Left lobe of liver (tissue), 2 donors: ENCODE measurements at places on chromosomes 1 and 21. TPM values are rescaled to one million over a fixed set of nuclear protein-coding genes. Genes with fewer than 3 reads are reported as not detected.

DNA sequence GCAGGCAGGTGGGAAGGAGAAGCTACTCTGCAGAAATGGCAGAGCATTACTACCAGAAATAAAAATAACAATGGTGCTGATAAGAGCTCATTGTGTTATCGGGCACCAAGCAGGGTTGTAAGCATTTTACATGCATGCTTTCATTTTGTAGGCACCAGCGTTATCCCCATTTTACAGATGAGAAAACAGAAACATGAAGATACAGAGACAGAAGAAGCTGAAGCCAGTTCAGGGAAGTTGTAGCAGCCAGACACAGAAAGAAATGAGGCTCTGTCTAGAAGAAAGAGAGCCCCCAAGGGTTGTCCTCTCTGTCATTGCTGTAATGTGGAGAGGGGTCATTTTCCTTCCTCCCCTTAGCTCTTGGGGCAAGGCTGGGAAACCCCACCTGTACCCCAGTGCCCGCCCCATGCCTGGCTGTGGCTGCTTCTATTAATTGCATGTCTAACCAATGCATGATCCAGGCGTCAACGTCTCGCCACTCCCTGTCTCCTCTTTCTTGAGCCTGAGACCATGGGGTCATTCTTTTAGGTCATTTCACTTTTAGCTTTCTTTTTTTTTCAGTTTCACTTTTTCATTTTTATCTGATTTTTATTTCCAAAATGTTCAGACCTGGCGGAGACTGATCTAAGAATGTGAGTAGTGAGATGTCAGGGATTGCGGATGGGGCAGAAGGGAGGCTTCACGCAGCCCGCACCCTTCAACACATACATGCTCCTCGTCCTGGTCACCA, 6.8 kb downstream of the OLIG1 start:
- DNase-seq: no peak

DNA sequence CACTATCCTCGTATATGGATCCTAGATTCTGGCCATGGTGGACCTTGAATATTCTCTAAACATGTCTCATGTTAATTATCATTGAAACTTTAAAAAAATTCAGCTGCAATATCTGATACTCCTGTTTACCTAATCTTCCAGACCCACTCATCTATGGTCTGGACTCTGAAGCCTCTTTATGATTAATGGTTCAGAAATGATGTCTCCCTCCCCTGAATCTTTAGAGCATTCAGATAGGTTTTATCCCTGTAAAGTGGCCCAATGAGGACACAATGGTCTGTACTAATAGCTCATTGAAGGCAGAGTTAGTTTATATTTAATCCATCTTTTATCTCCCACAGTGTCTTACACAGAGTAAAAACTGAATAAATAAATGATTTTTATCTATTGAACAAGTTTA, 53.0 kb upstream of the DUSP10 start:
- DNase-seq: no peak

Gene PRDM2
- 11.7 TPM for total RNA-seq

- no peak for DNase-seq
Observed at GRCh38 chr1:66371233-66372005, 162.5 kb upstream of the SGIP1 start.

DNA sequence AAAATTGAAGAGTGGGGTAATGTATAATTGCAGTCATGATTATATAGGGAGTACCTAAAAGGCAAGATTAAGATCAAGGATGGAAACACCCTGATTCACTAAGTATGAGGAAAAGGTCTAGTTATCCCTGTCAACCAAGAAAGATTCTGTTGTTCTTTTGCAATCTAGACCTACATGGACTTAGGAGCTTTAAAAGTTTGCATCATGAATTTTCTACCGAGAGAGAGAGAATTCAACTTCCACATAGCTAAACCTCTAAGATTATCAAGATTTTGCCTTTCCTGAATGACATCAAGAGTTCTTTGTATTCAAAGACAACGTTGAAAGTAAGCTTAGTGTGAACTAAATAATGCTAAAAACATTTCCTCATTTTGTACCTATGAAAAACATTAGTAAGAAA, 78.8 kb upstream of the RBM34 start:
- no peak for DNase-seq

- DNase-seq: no peak
Observed at GRCh38 chr1:94011709-94012595, 102.7 kb upstream of the GCLM start.

DNA sequence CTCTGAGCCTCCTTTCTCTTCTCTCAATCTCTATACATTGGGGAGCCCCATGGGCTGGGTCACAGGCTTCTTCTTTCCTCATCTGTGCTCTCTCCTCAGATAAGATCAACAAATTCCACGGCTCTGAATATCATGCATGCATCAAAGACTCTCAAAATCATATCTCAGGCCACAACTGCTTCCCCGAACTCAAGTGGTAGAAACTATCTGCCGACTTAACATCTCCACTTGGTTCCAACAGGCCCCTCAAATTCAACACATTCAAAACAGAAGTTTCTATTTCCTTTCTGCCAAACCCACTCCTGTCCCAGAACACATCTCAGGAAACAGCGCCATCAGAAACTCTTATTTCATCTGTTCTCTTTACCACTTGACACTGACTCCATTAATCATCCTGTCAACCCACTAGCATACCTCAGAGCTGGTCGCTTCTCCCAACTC, 16.7 kb downstream of the DDX59 start:
- no peak for DNase-seq

DNA sequence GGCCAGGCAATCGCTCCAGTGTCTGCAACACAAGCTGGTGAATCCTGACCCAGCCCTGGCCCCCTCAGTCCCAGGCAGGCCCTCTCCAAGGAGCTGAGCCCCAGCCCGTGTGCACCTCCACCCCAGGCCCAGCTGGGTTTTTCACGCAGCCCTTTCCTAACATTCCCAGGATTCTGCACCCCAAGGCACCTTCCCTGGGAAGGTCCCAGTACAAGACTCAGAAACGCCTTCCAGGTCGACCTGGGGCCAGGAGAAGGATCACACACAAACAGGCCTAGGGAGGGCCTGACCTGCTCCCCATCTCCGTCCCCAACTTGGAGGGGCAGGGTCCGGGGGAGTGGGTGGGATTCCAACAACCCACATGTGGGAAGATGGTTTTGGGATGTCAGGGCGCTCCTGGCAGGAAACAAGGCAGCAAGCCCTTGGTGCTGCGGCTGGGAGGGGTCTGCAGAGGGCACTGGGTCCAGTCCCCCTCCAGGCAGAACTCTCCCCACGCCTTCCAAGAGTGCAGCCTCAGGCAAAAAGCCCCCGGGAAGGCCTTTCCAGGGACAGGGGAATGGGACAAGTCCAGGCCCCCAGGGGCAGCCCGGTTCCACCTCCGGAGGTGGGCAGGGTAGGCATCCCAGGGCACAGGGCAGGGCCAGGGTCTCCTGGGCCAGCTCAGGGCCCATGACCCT, 58.3 kb downstream of the KCNAB2 start:
- DNase-seq: no peak

DNA sequence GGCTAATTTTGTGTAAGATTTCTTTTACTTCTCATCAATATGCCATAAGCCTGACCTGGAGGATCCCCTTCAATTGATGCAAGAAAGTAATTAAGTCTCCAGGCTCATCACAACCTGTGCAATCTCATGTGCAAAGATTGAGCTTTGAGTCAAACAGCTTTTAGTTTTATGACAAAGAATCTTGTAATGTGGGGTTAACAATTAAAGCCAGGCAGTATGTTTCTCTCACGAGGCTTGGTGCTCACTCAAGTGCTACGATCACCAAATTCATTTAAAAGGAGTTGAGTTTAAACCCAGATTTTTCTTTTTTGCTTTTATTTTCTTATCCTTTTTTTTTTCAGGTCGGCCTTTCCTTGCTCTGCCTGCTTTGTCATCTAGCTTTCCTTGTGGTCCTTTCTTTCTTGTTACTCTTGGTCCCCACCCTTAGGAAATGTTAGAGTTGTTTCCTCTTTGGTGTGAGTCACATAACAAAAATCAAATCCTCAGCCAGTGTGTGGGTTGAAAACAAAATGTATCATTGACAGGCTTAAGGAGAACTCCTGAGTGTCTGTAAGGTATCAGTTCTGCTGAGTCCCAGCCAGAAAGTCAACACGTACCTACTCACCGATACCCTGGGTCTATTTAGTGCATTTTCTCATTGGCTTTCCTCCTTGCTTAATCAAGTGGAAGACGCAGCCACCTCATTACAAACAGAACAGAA, 1037.2 kb downstream of the ADGRL2 start:
- DNase-seq: no peak

Gene GPR25
- not detected for total RNA-seq

DNA sequence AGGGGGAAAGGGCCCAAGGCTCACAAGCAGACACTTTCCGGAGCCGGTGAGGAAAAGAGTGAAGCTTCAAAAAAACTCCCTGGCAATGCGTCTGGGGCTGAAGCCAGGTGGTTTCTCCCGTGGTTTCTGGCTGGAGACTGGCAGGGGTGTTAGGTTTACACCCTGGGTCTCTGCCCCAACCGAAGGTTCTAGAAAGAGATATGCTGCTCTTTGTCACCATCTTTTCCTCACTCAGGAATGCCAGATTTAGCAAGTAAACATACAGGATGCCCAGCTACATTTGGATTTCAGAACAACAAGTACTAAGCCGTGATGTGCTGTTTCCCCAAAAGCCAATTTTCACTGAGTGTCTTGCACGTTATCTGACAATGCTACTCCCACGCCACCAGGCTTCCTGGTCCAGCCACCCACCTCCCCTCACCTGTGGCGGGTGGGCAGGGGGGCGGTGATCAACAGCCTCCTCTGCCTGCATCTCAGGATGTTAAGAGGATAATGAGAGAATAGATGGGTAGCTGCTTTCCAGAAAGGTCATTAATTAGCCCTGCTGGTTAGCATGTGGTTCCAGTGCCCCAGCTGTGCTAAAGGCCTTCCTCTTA, 69.6 kb upstream of the OLIG2 start:
- no peak for DNase-seq

Gene GGPS1
- 8.6 TPM for total RNA-seq

Gene SUSD4
- 1.3 TPM for total RNA-seq

Gene KRTAP13-2
- not detected for total RNA-seq

Gene RPE65
- total RNA-seq: not detected

DNA sequence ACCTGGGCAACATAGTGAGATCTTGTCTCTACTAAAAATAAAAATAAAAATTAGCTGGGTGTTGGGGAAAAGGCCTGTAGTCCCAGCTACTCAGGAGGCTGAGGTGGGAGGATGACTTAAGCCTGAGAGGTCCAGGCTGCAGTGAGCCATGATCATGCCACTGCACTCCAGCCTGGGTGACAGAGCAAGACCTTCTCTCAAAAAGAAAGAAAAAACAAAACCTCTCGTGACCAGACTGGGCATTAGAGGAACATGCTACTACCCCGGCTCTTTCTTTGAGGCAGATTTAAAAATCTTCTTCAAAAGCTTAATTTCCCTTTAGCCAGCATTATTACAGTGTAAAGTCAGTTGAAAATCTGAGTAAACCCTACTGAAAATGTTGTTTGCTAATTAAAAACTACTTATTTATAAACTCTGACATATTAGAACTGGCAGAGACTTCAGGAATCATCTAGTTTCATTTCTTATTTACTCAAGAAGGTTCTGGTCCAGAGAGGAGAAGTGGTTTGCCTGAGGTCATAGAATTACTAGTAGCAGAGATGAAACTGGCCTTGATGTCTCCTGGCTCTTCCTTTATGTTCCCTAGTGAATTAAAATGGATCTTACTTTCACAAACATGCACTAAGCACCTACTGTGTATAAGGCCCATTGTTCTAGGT, 11.6 kb upstream of the ELAVL4 start:
- DNase-seq: no peak

DNA sequence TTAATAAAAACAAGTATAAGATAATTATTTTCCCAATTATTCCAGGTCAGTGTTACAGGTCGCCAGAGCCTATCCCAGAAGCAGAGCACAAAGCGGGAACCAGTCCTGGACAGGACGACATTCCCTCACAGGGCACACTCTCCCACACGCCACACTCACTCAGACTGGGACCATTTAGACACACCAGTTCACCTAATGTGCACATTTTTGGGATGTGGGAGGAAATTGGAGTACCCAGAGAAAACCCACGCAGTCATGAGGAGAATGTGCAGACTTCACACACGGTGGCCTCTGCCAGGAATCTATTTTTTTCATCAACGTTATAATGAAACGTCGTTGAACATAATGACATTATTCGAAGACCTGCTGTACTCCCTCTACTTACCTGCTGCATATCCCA, 20.5 kb upstream of the NRDC start:
- no peak for DNase-seq

Gene TTLL7
- 7.5 TPM for total RNA-seq

Gene KLHDC7A
- total RNA-seq: 8.7 TPM

GRCh38 chr1:41913014-41913413, 5.7 kb downstream of the HIVEP3 start:
- DNase-seq: no peak

- DNase-seq: no peak
Observed at GRCh38 chr21:28704746-28705145, 287.9 kb downstream of the LTN1 start.

GRCh38 chr1:80436851-80437250, 1363.9 kb upstream of the ADGRL2 start:
- no peak for DNase-seq

DNA sequence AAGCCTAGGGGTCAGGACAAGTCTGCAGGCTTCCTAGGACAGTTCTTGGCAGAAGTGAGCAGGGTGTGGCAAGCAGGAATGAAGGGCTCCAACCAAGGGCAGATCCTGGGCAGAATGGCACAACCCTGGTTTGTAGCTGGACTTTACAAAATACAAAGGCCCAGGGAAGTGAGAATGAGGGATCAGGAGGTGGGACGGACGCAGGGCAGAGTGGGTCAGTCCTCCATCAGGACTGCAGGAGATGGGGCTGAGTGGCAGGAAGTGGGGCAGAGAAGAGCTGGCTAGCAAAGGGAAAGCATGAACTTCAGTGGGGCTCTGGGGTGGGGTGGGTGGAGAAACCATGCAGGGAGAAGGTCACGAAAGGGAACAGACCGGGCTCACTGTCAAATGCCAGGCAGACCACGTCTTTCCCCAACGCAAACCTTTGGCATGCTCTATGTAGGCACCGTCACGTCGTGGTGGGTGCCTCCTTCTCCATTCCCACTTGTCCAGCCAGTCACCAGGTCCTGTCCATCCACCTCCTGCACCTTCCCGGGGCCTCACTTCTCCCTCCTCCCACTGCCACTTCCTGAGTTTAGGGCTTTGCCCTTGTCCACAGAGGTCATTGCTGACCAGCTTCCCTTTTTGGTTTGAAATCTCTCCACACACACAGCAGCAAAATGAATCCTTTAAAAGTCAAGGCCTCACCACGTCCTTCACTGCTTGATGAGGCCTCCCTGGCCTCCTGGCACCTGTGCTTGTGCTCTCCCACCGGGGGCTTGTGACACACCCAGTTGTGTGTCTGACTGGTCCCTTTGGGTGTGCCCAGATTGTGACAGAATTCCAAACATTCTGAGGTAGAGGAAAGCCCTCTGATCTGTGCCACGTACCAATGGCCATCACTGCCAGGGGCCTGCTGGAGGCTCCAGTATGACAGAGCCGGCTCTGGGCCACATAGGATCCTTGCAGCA, 8.7 kb upstream of the CLDN19 start:
- peak; percentile 42 for DNase-seq

DNA sequence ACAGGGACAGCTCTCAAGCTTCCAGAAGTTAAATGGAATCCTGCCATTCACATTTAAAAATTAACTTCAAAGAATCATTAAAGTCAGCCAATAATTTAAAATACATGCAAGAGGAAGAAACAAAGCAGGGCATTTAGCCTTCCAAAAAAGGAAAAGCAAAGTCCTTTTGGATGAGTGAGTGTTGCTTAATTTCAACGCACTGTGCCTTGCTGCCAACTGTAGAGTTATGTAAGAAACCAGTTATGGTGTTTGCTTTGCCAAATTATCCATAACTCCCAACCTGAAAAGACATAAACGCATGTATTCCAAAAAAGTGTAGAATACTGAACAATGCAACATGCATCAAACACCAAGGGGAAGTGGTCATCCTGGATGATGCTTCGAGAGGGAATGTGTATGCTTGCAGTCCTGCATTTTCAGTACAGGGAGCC, 16.1 kb upstream of the KCNE1 start:
- no peak for DNase-seq

GRCh38 chr21:41952568-41953248, 1.1 kb downstream of the C2CD2 start:
- no peak for DNase-seq
